ENCODE measurements at places on chromosomes 3 and 15.

DNA sequence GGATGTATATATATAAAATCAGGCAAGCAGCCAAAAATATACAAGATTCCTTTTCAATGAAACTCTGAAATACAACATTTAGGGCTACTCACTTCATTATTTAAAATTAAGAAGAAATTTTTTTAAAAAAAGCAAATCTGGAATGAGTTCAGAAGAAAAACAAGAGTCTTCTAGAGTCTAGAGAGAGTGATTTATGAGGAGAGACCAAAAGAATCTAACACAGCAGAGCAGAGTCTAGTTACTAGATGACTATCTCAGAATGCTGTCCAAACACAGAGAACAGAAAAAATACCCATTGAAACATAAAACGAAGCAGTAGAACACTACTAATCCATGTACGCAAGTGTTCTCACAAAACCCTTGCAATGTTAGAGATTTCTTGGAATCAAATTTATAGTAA, 275.2 kb upstream of the CBLB start:
- DNase-seq: no peak

DNA sequence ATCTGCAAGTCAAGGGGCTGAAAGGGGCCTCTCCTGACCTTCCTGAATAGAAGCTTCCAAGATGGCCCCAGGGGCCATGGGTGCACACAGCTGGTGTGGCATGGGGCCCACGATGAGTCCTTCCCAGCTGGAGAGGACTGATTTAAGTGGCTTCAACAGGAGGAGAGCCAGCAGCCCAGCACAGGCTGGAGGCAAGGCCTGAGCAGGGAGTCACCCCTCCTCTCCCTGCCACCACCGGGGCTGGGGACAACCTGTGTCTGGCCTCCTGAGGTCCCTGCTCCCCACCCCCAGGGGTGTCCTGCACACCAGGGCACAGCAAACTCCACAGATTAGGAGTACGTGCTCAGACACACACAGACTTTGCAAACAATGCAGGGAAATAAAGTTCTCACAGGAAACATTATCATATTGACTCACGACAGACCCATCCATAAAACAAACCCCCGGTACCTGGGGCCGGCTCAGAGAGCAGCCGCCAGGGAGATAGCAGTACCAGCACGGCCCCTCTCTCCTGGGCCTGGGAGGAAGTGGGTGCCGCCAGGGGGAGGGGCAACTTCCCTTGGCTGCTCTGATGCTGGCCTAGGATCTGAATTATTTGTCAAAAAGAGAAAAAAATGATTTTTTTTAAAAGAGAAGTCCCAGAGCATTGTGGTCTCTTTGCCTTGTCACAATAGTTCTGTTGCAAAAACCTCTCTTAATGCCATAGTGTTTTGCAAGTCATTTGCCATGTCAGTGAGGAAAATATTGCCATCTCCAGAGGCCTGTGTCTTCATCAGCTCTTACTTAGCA, 21.9 kb upstream of the TSEN2 start:
- DNase-seq: no peak

DNA sequence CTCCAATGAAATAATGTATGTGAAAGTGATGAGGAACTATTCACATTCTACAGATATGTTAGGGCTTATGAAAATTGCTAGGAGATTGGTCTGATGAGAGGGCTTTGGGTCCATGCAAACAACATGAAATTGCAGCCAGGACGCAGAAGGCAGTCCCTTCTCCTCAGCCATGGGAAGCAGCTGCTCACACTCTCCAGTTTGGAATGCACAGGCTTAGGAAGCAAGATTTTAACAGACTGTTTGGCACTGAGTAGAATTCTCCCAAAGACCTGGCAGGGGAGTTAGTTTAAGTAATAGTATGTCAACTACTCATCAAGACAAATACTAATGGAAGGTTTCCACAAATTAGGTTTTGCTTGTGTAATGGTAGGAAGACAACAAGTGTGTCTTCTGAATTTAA, 500.7 kb upstream of the ARRDC4 start:
- DNase-seq: no peak

DNA sequence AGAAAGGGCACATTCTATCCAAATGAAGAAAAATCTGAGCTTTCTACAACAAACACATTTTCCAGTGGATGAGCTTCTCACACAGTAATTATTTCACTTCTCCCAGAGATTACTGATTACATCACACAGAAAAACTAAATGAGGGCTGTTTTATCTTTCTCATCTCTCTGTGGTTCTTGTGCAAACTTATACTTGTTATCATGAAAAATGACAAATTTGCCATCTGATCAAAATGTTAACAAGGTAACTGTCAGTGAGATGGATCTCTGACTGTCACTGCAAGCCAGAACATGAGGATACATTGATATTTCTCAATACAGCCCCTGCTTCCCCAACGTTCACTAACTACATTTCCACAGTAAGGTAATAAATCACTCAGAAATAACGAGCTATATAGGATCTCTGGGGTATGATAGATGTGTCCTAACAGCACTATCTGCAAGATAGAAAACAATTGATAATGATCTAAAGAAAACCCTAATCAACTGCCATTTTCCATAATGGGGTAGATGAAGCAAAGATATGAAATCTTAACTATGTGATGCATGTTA, 829.3 kb upstream of the CFAP20DC start:
- no peak for DNase-seq

- no peak for DNase-seq
Observed at GRCh38 chr3:9736831-9737230, 5.3 kb downstream of the BRPF1 start.

GRCh38 chr15:77013776-77014131, 18.8 kb downstream of the PSTPIP1 start:
- DNase-seq: no peak

All from GM04503 (cell line).